Fibroblast of the conjunctiva (primary cell): ENCODE measurements at places on chromosomes 2 and 18.

DNA sequence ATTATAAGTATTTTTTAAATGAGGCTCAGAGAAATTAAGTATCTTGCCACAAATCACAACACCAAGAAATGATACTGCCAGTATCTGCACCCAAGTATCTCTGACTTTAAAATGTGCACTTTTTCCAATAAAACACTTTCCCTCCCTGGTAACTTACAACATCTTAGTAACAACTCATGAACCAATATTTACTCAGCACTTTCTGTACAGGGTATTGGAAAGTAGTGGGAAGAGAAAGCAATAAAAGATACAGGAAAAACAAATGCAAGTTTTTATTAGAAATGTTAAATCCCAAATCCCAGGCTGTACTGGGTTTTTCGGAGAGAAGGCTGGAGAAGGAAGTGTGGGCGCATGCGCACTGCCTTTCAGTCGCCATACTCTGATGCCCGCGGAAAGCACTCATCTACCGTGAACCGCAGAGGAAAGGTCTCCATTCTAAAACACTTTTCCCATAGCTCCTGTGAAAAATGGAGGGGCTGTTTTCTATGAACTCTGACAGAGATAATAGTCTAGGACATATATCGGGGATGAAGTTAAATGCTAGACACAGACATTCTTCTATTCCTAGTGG, 52.1 kb downstream of the L3MBTL4 start:
- DNase-seq: no peak

DNA sequence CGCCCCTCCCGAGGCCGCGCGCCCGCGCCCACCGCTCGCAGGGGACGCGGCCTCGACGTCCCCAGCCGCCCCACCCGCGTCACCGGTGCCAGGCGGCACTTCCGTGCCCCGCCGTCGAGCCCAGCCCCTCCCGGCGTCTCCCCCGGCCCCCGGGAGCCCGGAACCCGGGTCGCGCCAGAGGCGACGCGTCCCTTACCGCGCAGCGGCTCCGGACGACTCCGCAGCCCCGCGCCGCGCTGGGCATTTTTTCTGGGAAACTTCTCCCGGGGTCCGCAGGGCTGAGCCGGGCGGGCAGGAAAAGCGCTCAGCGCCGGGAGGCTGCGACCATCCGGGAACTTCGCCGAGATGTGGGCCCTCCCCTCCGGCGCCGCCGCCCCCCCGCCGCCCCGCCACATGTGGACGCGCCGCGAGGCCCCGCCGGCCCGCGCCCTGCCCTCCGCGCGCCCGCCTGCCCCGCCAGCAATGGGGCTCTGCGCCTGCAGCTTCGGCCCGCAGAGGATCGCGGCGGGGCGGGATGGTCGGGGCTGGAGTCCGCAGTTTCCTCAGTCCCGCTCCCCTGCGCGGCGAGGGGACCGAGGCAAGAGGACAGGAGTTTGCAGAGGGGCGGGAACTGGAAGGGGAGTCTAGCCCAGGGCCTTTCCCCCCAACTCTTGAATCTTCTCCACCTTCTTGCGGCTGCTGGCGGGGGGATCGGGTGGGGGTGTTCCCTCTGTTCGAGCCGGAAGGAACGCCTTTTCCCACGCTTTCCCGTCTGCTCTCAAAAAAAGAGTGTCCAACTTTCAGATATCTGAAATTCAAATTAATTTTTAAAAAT, 81.5 kb downstream of the CHRNA1 start:
- no peak for DNase-seq

- no peak for DNase-seq
Measured at GRCh38 chr18:49970319-49970718, 157.0 kb upstream of the ACAA2 start.

DNA sequence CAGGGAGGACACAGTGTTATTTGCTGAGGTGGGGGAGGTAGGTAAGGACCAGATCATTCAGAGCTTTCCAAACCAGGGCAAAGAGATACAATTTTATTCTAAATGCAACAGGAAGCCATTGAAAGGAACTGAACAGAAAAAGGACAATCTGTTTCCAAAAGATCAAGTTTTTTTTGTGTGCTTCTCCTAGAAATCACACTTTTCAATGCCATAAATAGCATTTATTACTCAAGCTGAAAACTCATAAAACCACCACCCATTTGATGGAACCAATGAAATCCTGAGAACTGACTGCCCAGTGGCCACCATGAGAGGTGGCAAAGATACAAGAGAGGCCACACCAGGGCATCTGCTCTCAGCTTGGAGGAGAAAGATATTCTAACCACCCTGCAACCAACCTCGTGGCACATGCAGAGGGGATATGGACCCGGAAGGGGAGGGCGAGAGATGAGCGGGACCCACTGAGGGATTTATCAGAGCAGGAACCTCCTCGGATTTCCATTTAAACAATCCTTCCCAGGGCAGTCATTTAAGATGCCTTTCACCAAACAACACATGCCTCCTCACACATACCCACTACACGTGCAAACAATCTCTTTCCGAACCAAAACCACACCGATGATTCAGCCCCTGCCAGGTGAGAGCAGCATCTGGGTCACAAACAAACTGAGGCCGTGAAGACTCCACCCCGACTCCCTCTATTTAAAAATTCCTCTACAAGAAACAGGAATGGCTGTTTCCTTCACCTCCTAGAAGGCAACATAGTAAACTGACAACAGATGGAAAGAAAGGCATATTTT, 8.8 kb downstream of the CYB5A start:
- DNase-seq: no peak

- DNase-seq: no peak
Measured at GRCh38 chr18:15005313-15006130, 257.6 kb downstream of the ANKRD30B start.

DNA sequence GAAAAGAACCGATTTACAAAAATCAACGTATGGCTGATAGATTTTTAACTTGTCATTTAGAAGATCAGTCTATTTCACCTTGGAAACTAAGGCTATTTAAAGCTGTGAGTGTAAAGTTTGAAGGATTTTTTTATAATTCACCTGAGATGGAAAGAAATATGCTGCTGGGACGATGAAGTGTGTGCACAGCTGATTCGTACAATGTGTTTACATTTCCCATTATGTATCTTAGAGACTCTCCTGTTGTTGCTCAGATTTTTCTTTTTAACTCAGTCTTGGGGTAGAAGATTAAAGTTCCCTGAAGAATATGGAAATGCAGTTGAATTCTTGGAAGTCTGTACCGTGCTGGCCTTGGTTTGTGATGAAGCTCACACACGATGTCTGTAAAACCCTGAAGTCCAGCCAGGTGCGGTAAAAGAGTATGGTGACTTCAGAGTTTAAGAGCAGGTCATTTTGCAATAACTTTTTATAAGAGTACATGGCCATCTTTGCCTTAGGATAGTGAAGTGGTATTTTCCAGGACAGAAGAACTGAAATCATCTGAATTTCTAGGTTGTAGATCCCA, 250.1 kb downstream of the PRKCE start:
- no peak for DNase-seq

- no peak for DNase-seq
Measured at GRCh38 chr2:111100765-111101162, 19.9 kb upstream of the BCL2L11 start.

- DNase-seq: no peak
Measured at GRCh38 chr2:111936881-111937280, 38.5 kb downstream of the MERTK start.

DNA sequence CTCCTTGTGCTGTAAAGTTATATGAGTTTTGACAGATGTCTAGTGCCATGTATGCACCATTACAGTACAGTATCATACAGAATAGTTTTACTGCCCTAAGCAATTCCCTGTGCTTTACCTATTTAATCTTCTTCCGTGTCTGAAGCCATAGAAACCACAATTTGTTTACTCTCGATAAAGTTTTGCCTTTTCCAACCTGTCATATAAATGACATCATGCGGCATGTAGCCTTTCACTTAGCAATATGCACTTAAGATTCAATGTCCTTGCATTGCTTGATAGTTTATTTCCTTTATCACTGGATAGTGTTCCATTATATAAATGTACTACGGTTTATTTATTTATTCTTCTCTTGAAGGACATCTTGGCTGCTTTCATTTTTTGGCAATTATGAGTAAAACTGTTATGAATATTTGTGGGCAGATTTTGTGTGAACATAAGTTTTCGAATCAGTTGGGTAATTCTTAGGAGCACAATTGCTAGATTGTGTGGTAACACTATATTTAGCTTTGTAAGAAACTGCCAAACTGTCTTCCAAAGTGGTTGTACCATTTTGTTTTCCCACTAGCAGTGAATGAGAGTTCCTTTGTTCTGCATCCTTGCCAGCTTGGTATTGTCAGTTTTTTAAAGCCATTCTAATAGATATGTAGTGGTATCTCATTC, 136.8 kb upstream of the MAP3K20 start:
- DNase-seq: no peak

DNA sequence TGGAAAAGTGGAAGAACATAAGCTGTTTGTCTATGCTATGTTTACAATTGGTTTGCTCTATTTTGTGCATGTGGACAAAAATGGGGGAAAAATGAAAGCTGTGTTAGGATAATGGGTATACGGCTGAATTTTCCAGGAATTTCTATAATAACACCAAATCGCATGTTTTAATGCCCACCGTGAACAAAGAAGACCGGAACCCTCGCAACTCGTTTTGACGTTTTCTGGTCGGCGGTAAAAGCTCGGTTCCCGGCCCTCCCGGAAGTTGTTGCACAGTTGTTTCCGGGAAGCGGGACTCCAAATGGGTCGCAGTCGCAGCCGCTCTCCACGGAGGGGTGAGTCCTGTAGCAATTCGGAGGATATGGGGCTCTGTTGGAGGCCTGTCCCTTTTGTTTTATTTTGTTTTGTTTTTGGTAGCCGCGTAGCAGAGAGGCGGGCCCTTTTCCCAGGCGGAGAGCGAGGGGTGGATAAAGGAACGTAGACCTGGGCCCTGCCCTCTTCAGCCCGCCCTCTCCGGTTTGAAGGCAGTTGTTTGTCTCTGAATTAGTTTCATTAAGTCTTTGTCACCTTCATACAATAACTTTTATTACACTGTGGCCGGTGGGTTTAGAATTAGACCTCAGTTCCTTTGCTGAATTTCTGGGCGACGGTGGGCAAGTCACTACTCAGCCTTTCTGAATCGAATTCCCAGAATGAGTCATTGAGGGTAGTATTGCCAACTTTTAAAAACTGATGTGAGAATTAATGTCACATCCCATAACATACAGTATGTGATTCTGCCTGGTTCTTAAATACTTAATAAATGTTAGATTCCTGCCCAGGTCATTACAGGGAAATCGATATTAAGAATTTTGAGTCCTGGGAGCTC, at the start of gene SNRNP27:
SNRNP27 (plus strand) TSS at position 273 of the 868 bp plus-strand sequence; CDS start at position 302, 29 bp downstream.
- peak; percentile 60 for DNase-seq

- DNase-seq: no peak
Measured at GRCh38 chr18:52339891-52340371, at the start of gene DCC. DCC (plus strand) TSS chr18:52340197; CDS start chr18:52340788, 591 bp downstream.

DNA sequence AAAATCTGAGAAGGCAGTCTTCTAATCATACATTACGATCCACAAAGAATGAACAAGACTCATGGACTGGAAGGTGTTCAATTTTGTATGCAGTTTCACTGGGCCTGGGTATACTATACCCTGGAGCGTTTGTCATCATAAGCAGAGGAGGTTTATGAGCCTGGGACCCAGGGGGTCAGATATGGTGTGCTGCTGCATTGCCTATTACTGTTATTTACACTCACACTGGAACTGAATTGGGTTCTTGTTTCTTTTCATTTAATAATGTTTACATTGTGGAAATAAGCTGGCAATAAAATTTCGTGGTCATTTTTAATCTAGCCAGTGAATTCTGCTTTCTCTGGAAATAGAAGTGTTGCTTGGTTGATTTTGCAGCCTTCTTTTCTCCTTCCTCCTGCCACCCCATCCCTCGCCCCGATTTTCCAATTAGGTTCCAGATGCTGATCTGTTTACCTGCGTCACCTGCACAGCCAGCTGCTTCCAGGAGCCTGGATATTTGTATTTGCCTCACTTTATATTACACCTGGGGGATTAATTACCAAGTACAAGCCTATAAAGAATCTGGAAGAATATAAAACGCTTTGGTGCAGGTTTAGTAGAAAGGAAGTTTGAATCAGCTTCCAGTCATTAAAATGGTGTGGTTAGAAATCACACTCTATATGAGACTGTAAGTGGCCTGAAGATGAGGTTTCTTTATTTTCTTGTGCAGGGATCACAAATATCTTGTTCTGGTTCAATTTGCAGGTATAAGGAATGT, 234.4 kb downstream of the SOCS6 start:
- no peak for DNase-seq

- peak; percentile 22 for DNase-seq
Measured at GRCh38 chr2:18117592-18117991, 239.1 kb downstream of the KCNS3 start.

DNA sequence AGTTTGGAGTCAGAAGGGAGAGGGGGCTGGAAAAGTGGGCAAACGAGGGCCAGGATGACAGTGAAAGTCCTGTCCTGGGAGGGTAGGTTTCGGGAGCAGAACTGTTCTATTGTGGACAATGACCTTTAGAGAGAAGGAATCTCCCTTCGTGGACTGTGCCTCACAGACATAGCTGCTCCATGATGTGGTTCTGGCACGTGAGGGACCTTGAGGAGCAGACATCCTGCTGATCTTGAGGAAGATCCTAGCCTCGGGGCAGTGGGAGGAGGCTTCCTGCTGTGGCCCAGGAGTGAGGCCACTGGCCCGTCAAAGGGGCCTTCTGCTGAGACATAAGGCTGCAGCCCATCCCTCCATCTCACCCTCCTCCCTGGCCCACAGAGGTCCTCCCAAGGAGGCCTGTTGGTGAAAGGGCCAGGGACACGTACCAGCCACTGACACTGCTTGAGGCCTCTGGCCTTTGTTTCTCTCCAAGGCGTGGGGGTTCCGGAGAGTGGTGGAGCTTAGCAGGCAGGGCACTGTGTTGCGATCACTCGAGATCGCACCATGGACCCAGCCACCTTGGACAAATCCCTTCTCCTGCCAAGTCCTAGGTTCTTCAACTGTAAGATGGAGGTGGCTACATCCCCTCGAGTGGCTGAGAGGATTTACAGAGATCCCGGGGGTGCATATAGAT, 167.2 kb downstream of the CELF4 start:
- no peak for DNase-seq

DNA sequence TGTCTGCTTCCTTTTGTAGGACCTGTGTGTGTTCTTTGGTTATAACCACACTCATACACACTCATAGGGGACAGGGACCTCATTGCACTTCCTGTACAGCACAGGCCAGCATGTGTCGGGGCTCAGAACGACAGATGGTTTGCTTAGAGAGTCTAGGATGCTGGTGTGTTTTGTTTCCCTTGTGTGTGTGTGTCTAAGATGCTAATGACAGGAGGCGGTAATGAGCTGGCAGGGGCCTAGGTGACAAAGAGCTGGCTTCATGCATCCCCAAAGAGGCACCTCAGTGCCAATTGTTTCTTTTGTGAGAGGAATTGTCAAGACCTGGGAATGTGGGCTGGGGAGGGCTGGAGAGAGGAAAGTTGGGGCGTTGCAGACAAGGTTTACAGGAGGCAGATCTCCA, 66.6 kb downstream of the CELF4 start:
- no peak for DNase-seq

GRCh38 chr18:75654386-75654785, 226.9 kb upstream of the SMIM21 start:
- no peak for DNase-seq

GRCh38 chr2:201191132-201191875, 8.4 kb downstream of the CASP10 start:
- no peak for DNase-seq
